ENCODE measurements at places on chromosomes 5 and 9. TPM values are rescaled to one million over a fixed set of nuclear protein-coding genes. Genes with fewer than 3 reads are reported as not detected.
A peak's percentile ranks its signal among the peaks of the same experiment; 100 is the strongest.

The GAPT gene
- total RNA-seq, result not detected

- no peak for DNase-seq
- H3K4me1 ChIP-seq, result peaks cover 11% of the 10 kb centered on the region
- H3K36me3 ChIP-seq, result no peaks in the 10 kb centered on the region
Measured at GRCh38 chr9:37571282-37571681, 4.9 kb downstream of the FBXO10 start.

DNA sequence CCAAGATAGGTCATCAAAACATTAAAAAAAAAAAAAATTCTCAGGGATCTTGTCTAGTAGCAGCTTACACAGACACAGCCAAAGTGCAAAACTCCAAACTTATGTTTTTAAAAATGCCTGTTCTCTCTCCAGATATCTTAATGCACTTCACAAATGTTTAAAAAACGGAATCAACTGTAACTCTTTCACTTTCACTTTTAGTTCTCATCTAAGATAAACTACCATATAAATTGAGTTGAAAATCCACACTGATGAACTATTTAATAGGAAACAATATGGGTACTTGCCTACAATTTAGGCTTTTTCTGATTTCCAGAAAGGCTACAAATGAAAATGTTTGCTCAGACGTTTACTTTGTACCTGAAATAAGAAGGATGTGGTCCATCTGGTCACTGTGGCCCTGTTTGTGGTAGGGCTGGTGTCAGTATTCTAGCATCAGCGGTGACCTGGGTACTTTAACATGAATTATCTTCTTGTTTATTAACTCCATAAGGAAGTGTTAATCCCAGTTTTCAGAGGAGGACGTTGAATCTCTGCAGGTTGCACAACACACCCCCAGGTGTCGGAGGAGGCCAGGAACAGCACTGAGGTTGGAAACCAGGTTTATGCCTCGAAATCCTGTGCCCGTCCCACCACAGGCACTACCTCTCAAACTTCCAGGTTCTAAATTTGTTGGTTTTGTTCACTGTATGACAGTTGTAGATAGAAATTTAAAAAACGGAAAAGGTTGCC is 13.3 kb upstream of the LPCAT1 start:
- no peaks in the 10 kb centered on the region for H3K36me3 ChIP-seq
- peak overlapping the region; percentile 26 for H3K4me3 ChIP-seq
- peak overlapping the region; percentile 72 for H3K27ac ChIP-seq
- no peaks in the 10 kb centered on the region for H3K27me3 ChIP-seq
- DNase-seq, result no peak

DNA sequence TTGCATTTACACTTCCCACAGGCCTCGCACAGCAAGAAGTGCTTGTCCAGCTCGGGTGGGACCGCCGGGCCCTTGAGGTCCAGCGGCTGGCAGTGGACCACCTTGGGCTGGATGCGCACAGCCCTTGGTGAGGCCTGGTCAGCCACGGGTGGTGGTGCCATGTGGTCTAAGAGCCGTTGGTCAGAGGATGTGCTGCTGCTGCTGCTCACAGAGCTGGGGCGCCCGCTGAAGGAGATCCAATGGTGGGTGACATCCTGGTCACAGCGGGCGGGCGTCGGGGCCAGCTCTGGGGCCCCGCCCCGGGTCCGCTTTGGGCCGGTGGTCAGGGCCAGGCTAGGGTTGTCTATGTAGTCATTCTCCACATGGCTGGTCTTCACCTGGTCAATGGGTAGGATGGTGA is 10.2 kb downstream of the SPRY4 start:
- no peaks in the 10 kb centered on the region for H3K27me3 ChIP-seq
- no peak overlapping the region for H3K27ac ChIP-seq
- H3K4me1 ChIP-seq, result peaks cover 18% of the 10 kb centered on the region
- H3K4me3 ChIP-seq, result no peak overlapping the region

- no peak overlapping the region for H3K27ac ChIP-seq
- DNase-seq, result no peak
- H3K27me3 ChIP-seq, result no peaks in the 10 kb centered on the region
- no peaks in the 10 kb centered on the region for H3K4me1 ChIP-seq
Measured at GRCh38 chr5:111976705-111977435, 219.9 kb upstream of the NREP start.

Measured in CD4-positive, alpha-beta memory T cell (primary cell).